NCI-H1092 treated with DMSO at 0.1 percent for 48 hours (cell line): ENCODE measurements at places on chromosomes 1 and 21.
A peak's percentile ranks its signal among the peaks of the same experiment; 100 is the strongest.

- DNase-seq: no peak
Observed at GRCh38 chr21:33014331-33014730, 11.4 kb upstream of the OLIG2 start.

DNA sequence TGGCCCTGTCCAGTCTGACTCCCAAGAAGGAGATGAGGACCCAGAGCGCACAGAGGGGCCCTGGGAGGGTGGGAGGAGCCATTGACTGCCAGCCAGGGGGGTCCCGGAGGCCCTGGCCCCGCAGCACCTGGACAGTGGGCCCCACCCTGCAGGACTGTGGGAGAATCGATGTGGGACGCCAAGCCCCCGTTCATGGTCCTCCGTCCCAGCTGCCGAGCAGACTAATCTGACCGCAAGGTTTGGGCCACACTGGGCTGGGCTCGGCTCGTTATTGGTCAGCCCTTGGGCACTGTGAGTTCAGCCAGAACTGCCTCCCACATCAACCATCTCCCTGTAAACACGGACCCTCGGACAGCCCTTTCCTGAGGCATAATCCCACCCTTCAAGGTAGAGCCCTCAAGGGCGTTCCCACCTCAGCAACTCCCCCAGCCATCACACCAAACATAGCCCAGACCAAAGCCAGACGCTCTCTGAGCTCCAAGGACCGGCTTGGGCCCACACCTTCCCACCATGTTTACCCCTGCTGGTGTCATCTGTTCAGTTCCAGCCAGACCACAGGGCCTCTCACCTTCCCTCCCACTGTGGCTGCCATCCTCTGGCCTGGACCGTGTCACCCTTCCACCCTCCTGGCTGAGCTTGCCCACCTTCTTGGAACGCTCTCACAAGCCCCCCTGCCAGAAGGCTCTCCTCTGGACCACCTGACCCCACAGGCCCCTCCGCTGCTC, 16.2 kb upstream of the POFUT2 start:
- no peak for DNase-seq

DNA sequence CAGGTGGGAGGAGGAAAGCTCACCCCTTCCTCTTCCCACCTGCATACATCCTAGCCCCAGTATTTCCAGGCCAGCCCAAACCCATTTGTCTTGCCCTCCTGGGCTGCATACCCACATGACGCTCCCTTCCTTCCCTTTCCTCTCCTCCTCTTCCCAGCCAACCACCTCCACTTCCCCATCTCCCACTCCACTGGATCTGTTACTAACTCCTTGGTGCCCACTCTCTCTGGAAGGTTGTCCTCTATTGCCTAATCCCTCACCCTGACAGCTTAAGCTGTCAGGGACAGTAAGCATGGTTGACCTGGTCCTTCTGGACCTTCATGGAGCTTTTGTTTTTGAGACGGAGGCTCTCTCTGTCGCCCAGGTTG, 23.0 kb upstream of the SYNC start:
- DNase-seq: no peak

- DNase-seq: no peak
Observed at GRCh38 chr1:13996334-13996733, 296.3 kb downstream of the PRDM2 start.

- no peak for DNase-seq
Observed at GRCh38 chr1:77355010-77355409, 73.2 kb downstream of the AK5 start.

GRCh38 chr1:11518791-11519628, 40.1 kb downstream of the DISP3 start:
- no peak for DNase-seq

DNA sequence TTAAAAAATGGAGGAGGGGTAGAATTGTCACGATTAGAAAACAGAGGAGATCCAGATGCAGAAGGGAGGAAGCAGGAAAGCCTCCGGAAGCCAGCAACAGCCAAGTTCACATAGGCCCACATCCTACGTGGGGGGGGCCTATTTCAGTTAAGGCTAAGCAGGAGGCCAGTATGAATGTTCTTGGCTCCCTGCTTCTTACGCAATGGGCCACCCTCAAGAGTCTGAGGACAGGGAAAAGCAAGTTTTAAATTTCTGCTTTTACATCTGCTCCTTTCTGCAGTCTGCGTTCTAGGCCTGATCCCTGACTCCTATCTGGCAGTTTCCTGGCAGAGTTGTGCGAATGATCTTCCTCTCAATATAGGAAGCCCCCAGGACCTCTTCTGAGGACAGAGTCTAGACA, 30.6 kb downstream of the RABIF start:
- no peak for DNase-seq

DNA sequence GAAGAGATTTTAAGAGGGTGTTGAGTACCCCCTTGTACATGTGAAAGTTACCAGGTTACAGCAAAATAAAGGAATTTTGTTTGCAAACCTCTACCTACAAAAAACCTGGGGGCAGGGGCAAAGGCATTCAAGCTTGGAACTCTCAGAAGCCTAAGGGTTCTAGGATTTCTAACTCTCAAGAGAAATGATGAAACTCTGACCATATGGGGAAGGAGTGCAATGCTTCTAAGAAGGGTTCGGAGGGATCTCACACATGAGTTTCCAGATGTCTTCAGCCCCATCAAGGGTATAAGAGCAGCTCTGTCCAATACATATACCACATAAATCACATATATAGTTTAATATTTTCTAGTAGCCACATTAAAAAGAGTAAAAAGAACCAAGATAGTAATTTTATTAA, 7.3 kb upstream of the FCGR2A start:
- DNase-seq: no peak

GRCh38 chr1:58829866-58830265, 46.0 kb upstream of the JUN start:
- no peak for DNase-seq

DNA sequence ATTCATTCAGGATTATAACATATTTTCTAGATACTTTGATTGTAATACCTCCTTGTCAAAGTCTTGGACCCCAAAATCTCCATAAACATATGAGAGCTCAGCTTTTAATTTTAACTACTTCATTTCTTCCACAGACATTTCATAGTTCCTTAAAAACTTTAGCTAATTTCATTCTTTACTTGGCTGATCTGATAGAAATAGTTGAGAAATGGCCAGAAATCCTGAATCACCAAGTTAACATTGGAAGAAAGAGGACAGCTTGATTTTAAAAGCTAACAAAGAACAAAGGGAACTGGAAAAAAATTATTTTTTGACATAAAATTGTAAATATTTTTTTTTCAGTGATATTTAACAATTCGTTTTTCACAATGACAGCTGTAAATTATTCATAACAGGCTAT, 216.5 kb downstream of the NTNG1 start:
- no peak for DNase-seq

- DNase-seq: peak; percentile 58
Observed at GRCh38 chr1:217333939-217334338, 297.0 kb downstream of the GPATCH2 start.

- peak; percentile 80 for DNase-seq
Observed at GRCh38 chr1:231192620-231193163, 30.8 kb downstream of the TRIM67 start.

DNA sequence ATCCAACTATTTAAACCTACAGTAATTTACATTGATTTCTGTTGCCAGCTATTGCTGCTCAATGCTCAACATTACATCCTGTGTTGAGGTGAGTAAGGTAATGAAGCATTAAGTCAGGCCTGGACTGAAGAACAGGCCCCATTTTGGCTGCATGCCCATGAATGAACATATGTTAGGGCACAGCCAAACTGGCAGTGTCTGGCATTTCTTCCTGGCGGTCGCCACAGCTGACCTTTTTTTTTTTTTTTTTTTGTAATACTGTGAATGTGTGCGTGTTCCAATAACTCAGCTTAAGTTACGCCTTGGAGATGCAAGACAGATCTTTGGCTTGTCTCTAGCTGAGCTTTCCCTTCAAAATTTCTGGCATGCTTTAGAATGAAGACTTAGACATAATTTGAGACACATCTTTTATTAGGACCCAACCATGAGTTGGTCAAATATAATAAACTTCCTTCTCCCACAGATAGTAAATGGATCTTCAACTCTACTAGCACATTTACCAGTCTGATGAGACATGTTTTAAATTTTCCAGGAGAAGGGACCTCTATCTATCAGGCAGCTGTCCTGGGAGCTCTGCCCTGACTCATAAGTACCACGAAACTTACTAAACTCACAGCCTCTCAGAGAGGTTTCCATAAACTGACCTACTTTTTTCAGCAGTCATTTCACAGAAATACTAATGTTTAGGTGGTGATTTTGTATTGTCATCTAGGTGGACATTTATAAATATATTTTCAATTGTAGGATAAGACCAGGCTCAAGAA, 341.1 kb upstream of the RUNX1 start:
- DNase-seq: peak; percentile 74

DNA sequence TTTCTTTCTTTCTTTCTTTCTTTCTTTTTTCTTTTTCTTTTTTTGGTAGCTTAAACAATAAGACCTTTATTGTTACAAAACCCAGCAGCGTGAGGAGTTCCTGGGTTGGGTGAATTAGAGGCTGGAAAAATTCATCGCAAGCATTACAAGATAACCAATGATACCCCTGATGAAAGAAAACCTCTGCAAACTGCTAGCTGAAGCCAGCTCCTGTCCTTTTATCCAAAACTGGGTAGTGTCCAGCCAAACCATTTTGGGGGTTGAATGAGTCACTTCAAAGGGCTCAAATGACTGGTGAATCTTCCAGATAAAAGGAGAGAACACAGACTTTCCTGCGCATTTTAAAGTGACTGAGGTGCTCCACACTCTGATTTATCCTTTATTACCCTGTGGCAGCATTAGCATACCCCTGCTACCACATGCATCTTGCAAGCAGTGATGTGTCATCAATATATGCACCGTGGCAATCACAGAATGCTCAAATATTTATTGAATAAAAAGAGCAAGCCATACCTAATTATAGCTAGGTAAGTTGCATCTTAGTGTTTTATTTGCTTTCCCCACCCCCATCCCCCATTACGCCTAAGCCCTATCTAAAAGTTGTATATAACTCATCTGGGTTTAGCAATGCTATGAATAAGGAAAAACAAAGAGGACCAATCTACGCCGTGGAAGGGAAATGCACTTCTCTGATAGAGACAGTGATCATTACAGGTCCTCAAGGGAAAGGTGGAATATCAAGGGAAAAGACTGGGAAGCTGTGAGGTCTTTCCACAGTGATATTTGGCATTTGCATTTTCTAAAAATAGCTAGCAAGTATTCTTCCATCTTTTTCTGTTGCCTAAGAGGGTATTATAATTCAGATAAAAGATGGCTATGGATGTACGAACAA, 32.4 kb upstream of the CEP350 start:
- DNase-seq: no peak

DNA sequence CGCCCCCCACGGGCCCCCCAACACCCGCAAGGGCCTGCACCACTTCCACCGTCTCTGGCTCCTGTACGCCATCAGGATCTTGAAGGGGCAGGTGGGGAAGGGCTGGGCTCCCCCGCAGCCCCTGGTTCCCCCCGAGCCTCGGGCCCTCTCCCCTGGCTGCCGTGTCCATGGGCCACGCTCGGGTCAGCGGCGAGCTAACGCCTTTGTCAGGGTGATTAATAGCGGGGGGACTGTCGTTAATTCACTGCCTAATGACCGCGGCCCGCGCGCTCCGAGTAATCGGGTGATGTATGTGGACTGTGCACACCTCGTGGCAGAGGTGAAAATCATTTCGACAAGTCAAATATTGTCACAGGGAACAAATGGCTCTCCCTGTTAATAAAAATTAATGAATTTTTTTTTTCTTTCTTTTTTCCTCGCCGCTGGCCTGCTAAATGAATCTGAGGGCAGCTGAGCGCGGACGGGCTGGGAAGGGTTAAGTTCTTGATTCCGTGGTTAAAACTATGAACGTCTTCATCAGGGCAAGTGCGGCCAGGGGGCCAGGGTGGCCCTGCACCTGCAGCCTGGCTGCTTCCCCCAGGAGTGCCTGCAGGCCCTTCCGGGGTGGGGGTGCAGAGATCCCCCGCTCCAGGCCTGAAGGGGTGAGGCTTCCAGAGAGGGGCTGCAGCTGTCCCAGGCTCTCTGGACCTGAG, 100.8 kb downstream of the PRDM16 start:
- peak; percentile 19 for DNase-seq

DNA sequence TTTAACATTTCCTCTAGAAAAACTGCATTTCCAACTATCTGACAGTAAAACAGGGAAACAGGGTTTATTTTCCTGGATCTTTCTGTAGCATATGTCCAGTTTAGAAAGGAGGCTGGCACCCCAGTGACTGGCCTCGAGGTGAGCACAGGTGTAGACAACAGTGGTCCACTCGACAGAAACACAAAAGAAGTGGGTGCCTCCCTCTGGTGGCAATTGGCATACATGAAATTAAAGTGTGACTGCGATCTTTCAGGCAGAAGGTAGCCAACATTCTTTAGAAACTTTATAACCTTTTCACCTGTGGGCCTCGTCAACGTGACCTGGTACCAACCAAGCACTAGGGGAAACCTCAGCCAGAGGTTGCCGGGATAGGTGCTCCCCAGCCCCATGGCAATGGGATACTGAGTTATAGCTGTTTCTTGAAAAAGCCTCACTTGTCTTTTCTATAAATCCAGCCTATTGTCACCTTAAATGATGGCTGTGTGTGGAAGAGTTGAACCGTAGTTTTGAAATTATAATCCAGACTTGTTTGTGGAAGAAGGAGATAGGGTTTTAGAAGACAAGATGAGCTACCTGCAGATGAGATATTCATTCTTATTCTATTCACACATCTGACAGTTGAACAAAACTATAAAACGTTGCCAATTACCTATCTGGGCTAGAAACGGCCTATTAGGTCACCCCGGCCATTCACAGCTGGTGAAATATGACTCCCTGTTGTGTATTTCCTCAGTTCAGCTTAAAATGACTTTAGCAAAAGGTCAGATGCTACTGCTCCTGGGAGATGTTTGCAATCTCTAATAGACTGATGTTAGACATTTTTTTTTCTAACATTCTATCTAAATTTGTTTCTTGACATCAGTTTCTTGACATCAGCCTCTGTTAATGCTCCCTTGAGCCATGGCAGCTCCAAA, 44.3 kb downstream of the PCP4 start:
- DNase-seq: peak; percentile 80

DNA sequence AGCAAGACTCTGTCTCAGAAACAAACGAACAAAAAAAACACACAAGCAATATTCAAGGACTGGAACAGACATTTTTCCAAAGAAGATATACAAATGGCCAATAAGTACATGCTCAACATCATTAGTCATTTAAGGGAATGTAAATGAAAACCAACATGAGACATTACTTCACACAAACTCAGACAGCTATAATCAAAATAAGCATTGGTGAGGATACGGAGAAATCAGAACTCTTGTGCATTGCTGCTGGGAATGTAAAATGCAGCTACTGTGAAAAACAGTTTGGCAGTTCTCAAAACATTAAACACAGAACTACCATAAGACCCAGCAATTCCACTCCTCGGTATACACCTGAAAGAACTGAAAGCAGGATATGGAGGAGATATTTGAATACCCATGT, 15.4 kb downstream of the NOL9 start:
- no peak for DNase-seq

- DNase-seq: no peak
Observed at GRCh38 chr1:118099686-118100085, 85.3 kb downstream of the SPAG17 start.
